A549 treated with Hydrocortisone at 1 μM for 4 hours (cell line): ENCODE measurements at places on chromosomes 5 and 9. TPM values are rescaled to one million over a fixed set of nuclear protein-coding genes. Genes with fewer than 3 reads are reported as not detected.

Gene GNG10
- 53.9 to 69.6 TPM (median 59.4 TPM) in 5 replicates for total RNA-seq

Gene BNC2
- 4.9 to 7.1 TPM (median 5.8 TPM) in 5 replicates for total RNA-seq

Gene GADD45G
- total RNA-seq = 0.21 to 0.69 TPM (median 0.52 TPM) in 5 replicates

Gene LURAP1L
- 23.4 to 31.9 TPM (median 28.3 TPM) in 5 replicates for total RNA-seq

Gene GABRA6
- not detected in 5 replicates for total RNA-seq

Gene CKMT2
- total RNA-seq = not detected in 5 replicates

Gene IZUMO3
- not detected in 5 replicates for total RNA-seq

Gene FAM81B
- not detected in 5 replicates for total RNA-seq

Gene FAM221B
- total RNA-seq = not detected in 5 replicates

Gene MLANA
- not detected in 5 replicates for total RNA-seq

Gene IRX1
- total RNA-seq = not detected in 5 replicates

Gene WHRN
- total RNA-seq = 5.1 to 7.3 TPM (median 6.4 TPM) in 5 replicates

Gene PCDHB4
- total RNA-seq = 0.06 to 0.10 TPM (median 0.07 TPM) in 3 of 5 replicates, not detected in the others

Gene ZNF879
- total RNA-seq = 0.54 to 0.93 TPM (median 0.64 TPM) in 5 replicates

Gene SPINK4
- total RNA-seq = not detected in 5 replicates

Gene SLC34A3
- total RNA-seq = 0.05 to 0.16 TPM (median 0.07 TPM) in 4 of 5 replicates, not detected in the other

Gene C5orf58
- not detected in 5 replicates for total RNA-seq

Gene PCDHB10
- total RNA-seq = 0.03 to 0.06 TPM (median 0.05 TPM) in 3 of 5 replicates, not detected in the others

Gene CCL19
- total RNA-seq = not detected in 5 replicates

Gene KIAA1958
- total RNA-seq = 1.3 to 2.6 TPM (median 2.1 TPM) in 5 replicates

Gene TAF11L10
- not detected in 5 replicates for total RNA-seq
